ENCODE measurements at places on chromosomes 1 and 21. TPM values are rescaled to one million over a fixed set of nuclear protein-coding genes. Genes with fewer than 3 reads are reported as not detected.

TRPM2 gene
- 4.0 TPM for total RNA-seq

DNA sequence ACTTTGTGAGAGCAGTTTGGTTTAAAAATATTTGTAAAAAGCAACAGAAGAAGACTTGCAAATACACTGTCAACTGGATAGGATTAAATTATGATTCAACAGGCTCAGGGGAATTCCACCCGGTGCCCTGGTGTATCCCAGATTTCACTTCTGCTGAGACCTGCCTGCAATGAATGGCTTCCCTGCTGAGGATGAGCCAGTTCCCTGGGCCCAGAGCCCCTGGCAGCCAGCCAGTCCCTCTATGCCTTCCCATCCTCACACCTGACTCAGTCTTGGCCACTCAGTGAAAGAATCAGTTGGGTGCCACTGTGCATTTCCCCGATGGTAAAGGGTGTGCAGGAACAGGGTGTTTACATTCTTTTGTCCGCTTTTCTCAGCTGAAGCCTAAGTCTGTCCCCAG, 64.4 kb downstream of the KCTD3 start:
- DNase-seq: no peak
- H3K4me1 ChIP-seq: peaks cover 2% of the 10 kb centered on the region
- no peak overlapping the region for H3K4me3 ChIP-seq
- no peaks in the 10 kb centered on the region for H3K36me3 ChIP-seq

DNA sequence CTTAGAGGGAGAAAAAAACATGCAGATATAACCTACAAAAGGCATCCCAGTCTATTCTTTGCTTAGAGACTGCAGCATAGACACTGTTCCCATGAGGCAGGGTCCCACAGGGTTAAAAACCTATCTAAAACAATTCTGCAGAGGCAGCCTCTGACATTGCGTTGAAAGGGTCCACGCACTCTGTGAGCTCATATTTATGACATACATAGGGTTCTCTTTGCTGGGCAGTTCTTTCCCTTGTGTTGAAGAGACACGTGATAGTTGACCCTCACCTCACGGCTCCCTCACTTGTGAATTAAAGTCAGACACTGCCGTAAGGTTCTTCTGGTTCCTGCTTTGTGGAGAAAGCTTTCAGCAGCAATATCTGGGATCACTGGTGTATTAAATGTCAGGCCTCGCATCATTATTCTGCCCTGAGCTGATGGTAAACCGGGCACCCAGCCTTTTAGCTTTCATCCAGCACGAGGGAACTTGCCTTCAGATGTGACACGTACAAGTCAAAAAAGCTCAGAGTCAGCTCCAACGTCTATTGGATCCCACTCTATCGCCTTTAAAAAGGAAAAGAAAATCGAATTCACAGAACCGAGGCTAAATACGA, 52.8 kb upstream of the HNRNPU start:
- H3K27me3 ChIP-seq: no peaks in the 10 kb centered on the region
- H3K27ac ChIP-seq: no peak overlapping the region

CD101 gene
- 3.0 TPM for total RNA-seq

DNA sequence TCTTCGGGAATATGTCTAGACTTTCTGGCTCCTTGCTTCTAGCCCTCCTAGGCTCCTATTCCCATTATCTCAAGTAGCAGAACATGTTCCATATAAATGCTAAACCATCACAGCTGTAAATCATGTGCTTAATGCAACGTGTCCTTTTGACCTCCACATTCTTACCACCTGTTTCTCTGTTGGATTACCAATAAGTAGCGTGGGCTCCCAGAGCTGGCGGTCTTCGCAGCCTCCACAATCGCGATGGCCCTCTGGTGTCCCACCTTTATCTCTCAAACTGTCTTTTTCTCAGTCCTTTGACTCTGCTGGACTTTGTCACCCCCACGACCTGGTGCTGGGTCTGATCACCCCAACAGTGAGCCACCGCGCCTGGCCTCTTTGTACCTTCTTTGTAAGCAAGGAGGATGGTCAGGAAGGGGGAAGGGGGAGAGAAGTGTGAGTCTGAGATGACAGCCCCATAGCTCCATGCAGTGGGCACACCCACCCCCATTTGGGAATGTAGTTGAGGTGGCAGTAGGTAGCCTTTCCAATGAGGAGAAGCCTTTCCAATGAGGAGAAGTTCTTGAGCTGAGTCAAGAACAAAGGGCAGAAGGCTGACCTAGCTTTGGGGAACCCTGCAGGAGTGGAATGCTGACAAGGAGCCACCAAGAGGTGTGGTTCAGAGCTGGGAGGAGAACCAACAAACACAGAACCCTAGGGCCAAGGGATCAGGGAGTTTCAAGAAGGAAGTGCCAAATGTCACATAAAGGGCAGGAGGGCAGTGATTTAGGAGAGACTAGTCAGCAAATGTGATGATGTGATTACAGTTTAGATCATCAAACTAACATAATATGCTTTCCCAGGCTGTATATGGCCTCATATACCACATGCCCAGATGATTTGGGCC, 14.2 kb downstream of the TRAF5 start:
- H3K4me3 ChIP-seq: no peak overlapping the region
- no peaks in the 10 kb centered on the region for H3K27me3 ChIP-seq
- DNase-seq: no peak
- H3K36me3 ChIP-seq: no peaks in the 10 kb centered on the region

GRCh38 chr1:226110249-226111097, 48.0 kb downstream of the H3-3A start:
- H3K27me3 ChIP-seq: no peaks in the 10 kb centered on the region
- H3K4me1 ChIP-seq: peaks cover 30% of the 10 kb centered on the region
- peak overlapping the region; percentile 44 for H3K4me3 ChIP-seq
- no peaks in the 10 kb centered on the region for H3K36me3 ChIP-seq

GRCh38 chr1:36377791-36378492, 7.8 kb downstream of the STK40 start:
- peaks cover 29% of the 10 kb centered on the region for H3K4me1 ChIP-seq
- no peaks in the 10 kb centered on the region for H3K27me3 ChIP-seq
- no peak overlapping the region for H3K27ac ChIP-seq
- H3K36me3 ChIP-seq: peaks cover 23% of the 10 kb centered on the region
- DNase-seq: no peak

DNA sequence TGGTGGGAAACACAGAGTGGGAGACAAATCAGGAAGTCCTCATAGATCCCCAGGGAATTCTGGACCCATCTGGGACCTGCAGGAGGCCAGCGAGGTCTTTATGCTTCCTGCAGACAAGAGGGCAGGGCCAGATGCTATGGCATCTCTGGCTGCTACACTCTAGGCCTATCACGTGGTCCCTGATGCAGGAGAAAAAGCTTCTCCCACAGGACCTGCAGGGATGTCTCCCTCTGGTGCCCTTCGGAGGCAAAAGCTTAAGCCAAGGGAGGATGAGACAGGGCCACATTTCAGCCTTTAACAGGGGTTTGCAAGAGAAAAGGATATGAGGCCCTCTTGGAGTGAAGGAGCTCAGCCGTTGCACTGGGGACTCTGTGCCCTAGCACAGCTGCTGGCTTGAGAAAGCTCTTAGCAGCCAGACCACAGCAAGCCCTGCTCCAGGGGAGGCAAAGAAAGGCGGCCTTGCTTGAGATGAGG, 243.0 kb downstream of the C1orf94 start:
- H3K36me3 ChIP-seq: no peaks in the 10 kb centered on the region
- DNase-seq: no peak
- no peak overlapping the region for H3K4me3 ChIP-seq

GRCh38 chr1:174871886-174872285, 127.9 kb upstream of the CACYBP start:
- H3K36me3 ChIP-seq: no peaks in the 10 kb centered on the region
- H3K4me1 ChIP-seq: no peaks in the 10 kb centered on the region
- no peaks in the 10 kb centered on the region for H3K27me3 ChIP-seq
- no peak overlapping the region for H3K27ac ChIP-seq
- no peak for DNase-seq

DNASE2B gene
- total RNA-seq: 0.22 TPM

MNDA gene
- 38.1 TPM for total RNA-seq

DNA sequence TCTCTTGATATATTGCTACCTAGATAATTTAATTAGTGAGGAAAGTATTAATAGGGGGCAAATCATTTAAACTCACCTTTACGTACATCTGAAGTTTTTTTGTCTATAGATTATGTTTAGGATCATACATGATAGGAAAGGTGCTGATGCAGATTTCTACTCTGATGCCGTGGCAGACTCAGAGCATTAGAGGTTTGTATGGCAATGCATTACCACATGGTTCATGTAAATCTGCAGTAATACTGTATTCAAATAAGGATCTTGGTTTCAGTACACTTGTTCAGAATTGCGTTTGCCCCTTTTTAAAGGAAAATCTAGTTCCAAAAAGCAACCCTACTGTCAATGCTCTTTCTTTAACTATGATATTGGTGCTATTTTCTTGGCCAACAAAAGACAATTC, 288.3 kb downstream of the PTPRC start:
- H3K27ac ChIP-seq: no peak overlapping the region
- no peak for DNase-seq
- no peaks in the 10 kb centered on the region for H3K36me3 ChIP-seq
- no peak overlapping the region for H3K4me3 ChIP-seq
